Diencephalon (tissue), 1 donor: ENCODE measurements at places on chromosomes 3 and 15. TPM values are rescaled to one million over a fixed set of nuclear protein-coding genes. Genes with fewer than 3 reads are reported as not detected.

TMEM212 gene
- not detected for total RNA-seq

KLHDC8B gene
- 22.1 TPM for total RNA-seq

CD96 gene
- total RNA-seq: not detected

GOLIM4 gene
- 31.6 TPM for total RNA-seq

STRIT1 gene
- total RNA-seq: 2.1 TPM

ACP3 gene
- 1.2 TPM for total RNA-seq

GOLGA8T gene
- 0.69 TPM for total RNA-seq

CPLX3 gene
- 0.92 TPM for total RNA-seq

HSPBAP1 gene
- 6.5 TPM for total RNA-seq

WWTR1 gene
- 18.5 TPM for total RNA-seq

RBM15B gene
- total RNA-seq: 30.7 TPM

C3orf80 gene
- total RNA-seq: 2.5 TPM

SCG5 gene
- total RNA-seq: 157 TPM

SLC22A13 gene
- 0.69 TPM for total RNA-seq

RHCG gene
- total RNA-seq: 1.8 TPM
